ENCODE measurements at places on chromosomes 4 and X. TPM values are rescaled to one million over a fixed set of nuclear protein-coding genes. Genes with fewer than 3 reads are reported as not detected.

DNA sequence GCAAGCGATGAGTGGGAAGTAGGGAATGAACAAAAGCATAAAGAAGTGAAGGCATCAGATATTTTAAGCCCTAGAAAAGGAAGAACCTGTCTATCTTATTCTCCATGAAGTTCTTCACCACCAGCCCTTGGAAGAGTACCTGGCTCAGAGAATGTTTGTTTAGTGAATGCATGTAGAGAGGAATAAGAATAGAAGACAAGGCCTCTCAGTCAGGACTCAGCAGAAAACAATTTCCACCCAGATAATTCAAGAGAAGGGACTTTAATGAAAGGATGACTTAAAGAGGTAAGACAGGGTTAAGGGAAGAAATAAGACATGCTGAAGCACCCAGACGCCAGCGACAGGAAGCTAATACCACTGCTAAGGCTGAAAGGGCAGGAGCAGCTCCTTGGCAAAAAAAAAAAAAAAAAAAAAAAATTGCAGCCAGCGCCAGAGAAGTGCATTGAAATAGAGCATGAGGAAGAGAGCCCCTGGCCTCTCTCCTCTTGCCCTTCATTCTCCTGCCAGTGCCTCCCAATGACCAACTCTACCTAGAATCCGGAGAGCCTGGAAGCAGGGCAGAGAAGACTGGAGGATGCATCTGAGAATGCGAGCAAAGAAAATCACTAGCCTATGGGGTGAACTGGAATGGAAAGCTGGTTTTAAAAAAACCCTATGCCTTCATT lies 47.2 kb upstream of the RASGEF1B start:
- DNase-seq = no peak

DNA sequence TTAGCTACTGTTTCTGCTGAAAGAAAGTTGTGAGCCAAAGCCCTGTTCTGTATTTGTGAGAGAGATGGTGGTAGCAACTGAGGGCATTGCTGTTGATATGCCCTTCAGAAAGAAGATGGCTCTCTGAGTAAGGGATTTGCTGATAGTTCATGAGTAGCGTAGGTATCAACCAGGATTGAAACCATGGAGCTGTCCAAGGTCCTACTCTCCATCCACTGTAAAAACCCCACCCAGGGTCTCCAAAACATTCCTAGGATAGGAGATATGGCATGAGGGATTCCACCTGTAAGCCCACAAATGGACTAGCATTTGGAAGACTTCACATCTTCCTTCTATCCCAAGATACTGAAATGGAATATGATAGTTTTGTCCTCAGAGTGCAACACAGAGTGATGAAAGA lies 277.1 kb upstream of the PRKX start:
- DNase-seq = no peak

- no peak for DNase-seq
Measured at GRCh38 chrX:38268011-38268410, 47.3 kb upstream of the SRPX start.

EPHA5 gene
- polyA plus RNA-seq = not detected

SYTL4 gene
- 4.6 TPM for polyA plus RNA-seq
